ENCODE measurements at places on chromosomes 12 and 14.

DNA sequence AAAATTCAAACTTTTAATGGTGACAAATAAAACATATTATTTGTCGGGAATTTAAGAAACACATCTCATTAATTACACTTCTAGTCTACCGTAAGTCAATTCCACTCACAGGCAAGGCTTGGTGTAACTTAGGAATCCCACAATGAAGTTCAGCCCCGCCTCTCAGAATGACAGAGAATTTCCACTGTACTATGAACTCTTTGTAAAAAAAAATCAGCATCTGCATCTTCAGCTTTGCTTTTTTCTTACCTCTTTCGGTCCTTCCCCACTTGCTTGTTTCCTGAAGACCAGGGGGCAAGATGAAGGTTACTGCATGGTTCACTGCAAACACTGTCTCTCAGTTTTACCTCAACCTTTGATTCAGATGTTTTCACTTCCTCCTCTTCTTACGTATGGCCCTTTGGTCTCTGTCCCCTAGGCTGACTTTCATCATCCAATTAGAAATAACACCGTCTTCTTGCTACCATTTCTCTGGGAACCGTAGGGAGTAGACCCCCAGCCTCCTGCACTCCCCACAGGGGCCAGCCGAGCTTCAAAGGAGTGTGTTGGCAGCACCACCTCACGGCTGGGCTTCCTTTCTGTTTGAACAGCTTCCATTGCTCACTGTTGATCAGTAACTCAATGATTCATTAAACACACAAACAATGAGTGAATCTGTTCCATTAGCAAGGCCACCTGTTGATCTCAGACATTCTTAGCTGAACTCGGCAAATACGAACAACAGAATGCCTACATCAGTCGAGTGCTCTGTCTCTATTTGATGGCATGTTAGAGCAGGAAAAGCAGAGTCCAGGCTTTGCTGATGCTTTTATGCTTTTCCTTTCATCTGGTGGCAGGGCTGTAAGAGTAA lies 343.0 kb downstream of the BMP4 start:
- DNase-seq: no peak

GRCh38 chr12:96068111-96068510 lies 32.7 kb upstream of the LTA4H start:
- DNase-seq: no peak

DNA sequence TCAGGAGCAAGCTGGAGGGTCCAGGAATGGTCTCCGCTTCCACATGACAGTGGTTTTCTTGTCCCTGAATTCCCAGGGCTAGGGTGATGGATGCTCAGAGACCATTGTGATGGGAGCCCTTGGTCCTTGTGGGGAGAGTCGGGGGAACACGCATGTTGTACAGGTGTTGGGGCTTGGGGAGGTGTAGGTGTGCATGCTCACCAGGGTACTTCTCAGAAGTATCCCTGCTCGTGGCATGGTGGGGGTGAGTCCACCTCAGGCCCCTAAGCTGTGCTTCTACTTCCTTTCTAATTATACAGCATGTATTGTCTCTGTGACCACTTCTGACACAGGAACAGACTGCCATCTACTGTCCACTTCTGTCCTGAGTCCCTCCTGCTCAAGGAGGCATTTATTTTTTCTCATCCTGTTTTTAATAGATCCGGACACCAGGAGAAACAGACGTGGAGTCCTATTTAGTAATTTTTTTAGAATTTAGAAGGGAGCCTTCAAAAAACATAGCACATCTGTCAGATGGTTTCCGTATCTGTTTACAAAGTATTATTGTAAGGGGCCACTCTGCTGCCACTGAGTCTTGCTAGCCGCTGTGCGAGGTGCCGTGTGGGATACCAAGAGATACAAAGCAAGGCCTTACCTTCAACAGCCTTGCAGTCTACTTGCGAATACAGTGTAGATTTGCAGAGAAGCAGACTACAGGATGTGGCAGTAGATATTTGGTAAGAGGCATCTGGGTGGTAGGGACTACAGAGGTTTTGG lies 10.5 kb downstream of the NTF3 start:
- DNase-seq: no peak

DNA sequence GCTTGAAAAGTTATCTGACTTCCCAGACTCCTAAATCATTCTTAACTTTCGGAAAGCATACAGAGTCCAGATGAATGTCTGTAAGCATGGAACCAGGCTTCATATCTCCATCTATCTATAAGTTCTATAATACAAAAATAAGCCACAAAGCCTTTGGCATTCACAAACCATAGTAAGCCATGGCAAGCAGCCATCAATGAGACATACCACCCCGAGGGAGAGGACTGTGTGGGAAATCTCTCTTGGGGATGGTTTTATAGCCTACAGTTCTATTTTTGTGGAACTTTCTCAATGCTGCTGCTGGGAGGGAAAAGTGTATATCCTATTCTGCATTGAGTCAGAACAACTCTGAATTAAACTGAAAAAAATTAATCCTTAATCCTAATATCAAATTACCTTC lies 20.4 kb downstream of the EGLN3 start:
- no peak for DNase-seq

GRCh38 chr14:49950275-49951228 lies 57.7 kb downstream of the ARF6 start:
- DNase-seq: no peak

- DNase-seq: no peak
These were observed 102.6 kb upstream of the LMNTD1 start for GRCh38 chr12:25655702-25656101.

DNA sequence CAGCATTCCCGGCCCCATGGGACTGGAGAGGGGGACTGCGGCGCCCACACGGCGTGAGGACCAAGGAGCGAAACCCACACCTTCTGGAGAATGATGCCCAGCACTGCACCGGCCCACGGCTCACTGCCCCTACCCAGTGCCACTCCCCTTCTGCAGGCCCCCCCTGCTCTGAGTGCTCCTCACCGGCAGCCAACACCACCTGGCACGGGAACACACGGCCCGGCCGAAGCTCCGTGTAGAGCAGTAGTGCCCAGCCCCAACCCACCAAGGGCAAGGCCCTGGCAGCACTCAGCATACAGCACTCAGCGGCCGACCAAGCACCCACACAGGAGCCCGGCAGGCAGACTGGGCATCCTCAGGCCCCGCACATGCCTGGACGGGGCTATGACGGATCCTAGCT lies 13.4 kb downstream of the BTBD6 start:
- no peak for DNase-seq

- no peak for DNase-seq
These were observed 10.0 kb downstream of the ITGA7 start for GRCh38 chr12:55697686-55698085.

GRCh38 chr12:67062193-67062592 lies 207.0 kb upstream of the CAND1 start:
- DNase-seq: no peak

GRCh38 chr12:94649349-94650142 lies 811 bp downstream of the TMCC3 start:
- DNase-seq: peak; percentile 33

DNA sequence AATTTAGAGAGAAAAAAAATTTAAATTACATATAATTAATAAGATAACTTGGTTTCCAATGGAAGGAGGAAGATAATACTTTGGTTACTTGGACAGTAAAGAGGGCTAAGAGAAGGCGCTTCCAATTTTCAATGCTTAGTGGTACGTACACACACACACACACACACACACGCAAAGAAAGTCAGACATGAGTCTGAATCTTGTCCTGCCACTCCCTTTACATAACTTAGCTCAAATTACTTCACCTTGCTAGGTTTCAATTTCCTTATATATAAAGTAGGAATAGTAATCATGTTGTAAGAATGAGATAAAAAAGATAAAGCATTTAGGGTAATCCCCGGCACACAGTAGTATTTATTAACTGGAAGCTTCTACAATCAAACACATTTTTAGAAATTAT lies 39.7 kb upstream of the VCPKMT start:
- no peak for DNase-seq
